ENCODE measurements at places on chromosomes 5 and 9.
A peak's percentile ranks its signal among the peaks of the same experiment; 100 is the strongest.

DNA sequence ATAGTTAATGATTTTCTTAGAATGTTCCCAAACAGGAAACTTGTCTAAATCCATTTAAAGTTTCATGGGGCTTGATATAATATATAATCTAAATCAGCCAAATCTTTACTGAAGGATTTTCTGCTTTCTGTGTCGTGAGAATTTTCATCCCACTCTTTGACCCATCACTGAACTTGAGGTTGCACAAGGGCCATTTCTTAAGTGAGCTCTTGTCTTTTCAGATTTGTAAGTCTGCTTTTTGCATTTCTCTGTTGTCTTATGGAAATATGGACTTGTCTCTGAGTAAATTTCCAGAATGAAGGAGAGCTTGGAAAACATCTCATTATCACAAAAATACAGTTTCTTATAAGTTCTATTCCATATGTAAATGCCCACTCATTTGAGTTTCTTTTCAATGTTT lies 149.2 kb upstream of the ARRDC3 start:
- DNase-seq, result no peak

GRCh38 chr5:93294199-93294598 lies 286.8 kb downstream of the NR2F1-AS1 start:
- DNase-seq, result no peak

GRCh38 chr5:161064297-161064696 lies 212.3 kb upstream of the ATP10B start:
- no peak for DNase-seq

- no peak for DNase-seq
These were observed 1.4 kb downstream of the UBAC1 start for GRCh38 chr9:135959814-135960213.

- peak; percentile 8 for DNase-seq
These were observed 735 bp downstream of the PTGR1 start for GRCh38 chr9:111598733-111599091.

GRCh38 chr5:95358320-95358719 lies 32.8 kb upstream of the FAM81B start:
- no peak for DNase-seq

GRCh38 chr9:130663977-130664250 lies 480 bp upstream of the PRDM12 start:
- DNase-seq, result no peak

DNA sequence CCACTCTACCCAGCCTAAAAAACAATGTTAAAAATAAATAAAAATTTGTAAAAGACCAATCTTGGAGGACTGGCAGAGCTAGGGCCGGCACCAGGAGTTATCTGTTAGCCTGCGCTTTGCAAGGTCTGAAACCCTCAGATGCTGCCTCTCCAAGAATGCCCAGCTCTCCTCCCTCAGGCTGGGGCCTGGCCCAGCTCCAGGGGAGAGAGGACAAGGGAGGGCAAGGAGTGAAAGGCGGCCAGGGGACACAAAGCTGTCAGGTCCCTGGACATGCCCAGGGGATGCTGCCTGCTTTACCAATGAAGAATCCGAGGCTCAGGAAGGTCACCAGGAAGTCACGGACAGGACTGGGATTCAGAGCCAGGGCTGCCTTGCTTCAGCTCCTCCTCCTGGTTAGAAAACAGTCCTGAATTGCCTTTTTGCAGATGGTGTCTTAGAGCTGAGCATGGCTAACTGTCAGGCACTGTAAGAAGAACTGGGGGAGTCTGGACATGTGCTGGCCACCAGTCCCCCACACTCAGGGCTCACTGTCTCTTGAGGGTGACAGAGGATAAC lies 5.5 kb upstream of the N4BP3 start:
- DNase-seq, result no peak

DNA sequence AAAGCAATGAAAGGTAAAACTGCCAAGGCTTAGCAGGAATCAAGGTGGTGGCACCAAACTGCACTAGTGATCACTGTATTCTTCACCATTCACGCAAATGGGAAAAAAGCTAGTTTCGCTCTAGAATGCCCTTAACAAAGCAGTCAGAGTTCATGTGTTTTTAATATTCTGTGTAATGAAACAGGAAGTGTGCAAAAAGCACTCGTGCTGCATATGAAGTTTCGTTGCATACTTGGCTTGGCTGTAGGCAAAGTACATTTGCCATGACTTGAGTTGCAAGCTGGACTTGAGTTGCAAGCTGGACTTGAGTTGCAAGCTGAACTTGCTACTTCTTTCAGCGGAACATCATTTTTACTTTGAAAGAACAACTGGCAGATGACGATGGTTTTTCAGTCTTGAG lies 55.4 kb downstream of the FOXI1 start:
- DNase-seq, result no peak

DNA sequence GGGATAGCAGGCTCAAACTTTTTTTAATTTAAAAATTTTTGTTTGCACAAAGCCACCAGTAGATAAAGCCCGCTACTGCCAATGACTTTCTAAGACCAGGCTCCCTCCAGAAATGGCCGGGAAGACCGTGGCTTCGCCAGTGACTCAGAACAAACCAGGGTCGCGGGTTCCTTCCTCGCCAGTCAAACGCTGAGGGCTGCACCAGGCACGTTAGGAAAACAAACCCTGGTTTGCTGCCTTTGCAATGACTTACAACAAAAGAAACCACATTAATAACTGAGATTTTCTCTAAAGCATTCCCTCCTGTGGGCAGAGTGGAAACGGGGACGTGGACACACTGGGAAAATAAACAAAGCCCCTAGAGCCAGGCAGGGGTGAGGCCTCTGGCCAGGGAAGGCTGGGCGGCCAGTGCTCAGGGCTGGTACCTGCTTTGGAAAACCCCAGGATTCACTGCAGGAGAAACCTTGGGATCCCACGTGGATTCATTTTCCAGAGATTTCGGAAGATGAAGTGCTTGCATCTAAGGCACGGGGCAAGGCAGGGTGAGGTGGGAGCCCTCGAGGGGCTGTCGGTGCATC lies 3.8 kb downstream of the PRRX2 start:
- DNase-seq, result no peak

DNA sequence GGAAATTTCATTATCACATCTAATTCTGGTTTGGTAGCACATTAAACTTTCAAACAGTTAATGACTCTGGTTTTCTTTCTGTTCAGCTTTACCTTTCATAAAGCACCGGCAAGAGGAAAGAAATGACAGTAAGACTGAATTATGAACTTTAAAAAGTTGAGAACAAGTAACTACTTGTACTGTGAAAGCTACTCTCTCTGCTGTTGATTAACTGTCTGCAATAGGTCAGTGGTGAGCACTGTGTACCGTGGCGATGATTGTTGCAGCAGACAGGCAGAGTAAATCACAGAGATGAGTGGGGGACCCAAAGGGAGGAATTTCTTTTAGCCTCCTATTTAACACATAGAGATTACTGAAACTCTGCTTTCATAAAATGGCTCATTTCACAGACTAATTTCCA lies 74.0 kb upstream of the MEF2C start:
- no peak for DNase-seq

DNA sequence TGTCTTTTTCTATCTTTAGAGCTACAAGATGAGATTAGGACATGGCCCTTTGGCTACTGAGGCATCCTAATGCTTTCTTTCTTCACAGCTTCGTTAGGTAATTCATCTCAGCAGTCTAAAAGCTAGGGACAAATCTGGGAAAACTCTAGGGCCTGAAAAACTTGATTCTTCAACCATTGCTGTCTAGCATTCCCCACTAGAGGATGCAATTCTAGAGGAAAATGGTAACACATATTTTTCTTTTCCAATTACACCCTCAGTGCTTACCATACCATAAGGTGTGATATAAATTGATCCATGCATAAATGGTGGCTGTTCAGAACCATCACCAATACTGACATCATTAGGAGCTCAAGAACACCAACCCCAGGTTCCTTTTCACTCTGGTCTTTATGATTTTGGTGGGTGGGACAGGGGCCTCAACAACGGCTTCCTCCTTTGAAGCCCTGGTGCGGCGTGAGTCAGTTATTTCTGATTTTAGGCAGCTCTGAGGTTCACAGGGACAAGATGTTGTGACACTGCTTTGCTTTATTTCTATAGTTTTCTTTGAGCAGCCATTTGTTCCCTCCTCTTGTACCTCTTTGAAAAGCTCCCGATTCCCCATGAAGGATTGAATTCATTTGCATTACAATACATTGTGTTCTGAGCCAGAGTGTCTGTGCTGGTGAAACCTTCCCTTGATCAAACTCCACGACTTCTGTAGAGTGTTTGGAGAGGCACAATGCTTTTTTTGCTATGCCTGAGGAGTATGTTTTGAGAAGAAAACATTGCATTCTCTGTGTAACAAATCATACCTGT lies 526.0 kb upstream of the TRPC7 start:
- DNase-seq, result no peak

DNA sequence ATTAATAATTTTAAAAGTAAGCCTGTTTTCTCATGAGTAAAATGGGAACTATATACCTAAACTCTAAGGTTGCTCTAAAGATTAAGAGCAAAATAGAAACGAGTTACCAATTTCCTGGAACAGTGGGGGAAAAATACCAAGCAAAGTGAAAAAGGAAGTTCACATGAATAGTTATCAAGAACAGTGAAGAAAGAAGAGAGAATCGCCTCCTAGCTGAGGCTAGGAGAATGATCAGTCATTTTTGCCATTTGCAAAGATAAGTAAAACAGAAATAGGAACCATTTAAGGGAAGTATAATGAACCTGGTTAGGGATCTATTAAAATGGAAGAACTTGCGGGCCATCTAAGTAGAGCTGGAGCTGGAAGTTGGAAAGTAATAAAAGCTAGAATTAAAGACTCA lies 50.7 kb downstream of the P4HA2 start:
- DNase-seq, result no peak

GRCh38 chr5:5416733-5417132 lies 5.7 kb upstream of the ICE1 start:
- DNase-seq, result no peak

DNA sequence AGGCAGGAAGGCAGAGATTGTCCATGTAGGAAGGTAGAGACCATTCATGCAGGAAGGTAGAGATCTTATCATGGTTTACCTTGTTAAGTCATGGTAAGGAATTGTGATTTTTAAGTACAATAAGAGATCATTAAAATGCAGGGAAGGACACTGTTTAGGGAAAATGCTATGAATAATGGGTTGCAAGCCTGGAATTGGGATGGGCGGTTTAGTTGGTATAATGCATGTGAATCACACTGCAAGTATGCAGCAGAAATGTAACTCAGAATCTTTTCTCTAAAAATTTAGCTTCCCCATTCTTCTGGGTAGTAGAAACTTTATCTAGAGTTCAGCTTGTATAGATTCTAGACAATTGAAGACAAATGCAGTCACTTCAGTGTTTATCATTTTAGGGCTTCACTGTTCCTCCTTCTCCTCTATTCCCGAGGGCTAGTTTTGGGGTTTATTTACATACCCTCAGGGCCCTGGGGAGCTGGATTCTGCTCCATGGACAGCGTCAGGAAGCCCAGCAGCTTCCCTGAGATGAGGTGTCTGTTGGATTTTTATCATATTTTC lies 212.0 kb downstream of the SREK1 start:
- no peak for DNase-seq

GRCh38 chr5:179755022-179755421 lies 22.4 kb downstream of the MAML1 start:
- DNase-seq, result no peak

DNA sequence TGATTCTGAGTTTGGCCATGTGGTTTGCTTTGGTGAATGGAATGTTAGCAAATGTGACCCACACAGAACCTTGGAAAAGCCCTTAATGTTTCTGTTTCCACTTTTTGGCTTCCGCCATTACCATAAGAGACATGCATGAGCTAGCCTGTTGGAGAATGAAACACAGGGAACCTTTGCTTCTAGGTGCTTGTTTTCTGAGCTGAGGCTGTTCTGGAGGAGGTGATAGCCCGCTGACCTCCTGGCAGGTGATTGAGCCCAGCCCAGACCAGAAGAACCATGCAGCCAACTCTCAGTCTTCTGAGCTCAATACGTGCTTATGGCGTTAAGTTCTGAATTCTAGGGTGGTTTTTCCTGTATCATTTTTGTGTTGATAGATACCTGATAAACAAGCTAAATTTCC lies 148.6 kb upstream of the KLF9 start:
- DNase-seq, result no peak

All from amygdala (tissue), 56 donors.